A549 treated with GW870086 at 1 μM for 4 hours (cell line): ENCODE measurements at places on chromosomes 1 and 21. TPM values are rescaled to one million over a fixed set of nuclear protein-coding genes. Genes with fewer than 3 reads are reported as not detected.

The PCNX2 gene
- 8.5 to 10.5 TPM (median 9.1 TPM) in 5 replicates for total RNA-seq

The CRYBG2 gene
- 1.4 to 2.1 TPM (median 1.6 TPM) in 5 replicates for total RNA-seq

The BARHL2 gene
- not detected in 5 replicates for total RNA-seq

The RUNX3 gene
- 4.4 to 6.8 TPM (median 5.3 TPM) in 5 replicates for total RNA-seq

The PLA2G2C gene
- total RNA-seq = not detected in 5 replicates

The OR10Z1 gene
- not detected in 5 replicates for total RNA-seq

The GBP5 gene
- 0.05 TPM in 1 of 5 replicates, not detected in the others for total RNA-seq
